Thoracic aorta (tissue), 2 donors: ENCODE measurements at places on chromosomes 1 and 21. TPM values are rescaled to one million over a fixed set of nuclear protein-coding genes. Genes with fewer than 3 reads are reported as not detected.

- DNase-seq = no peak
These were observed 62.5 kb downstream of the KIAA0040 start for GRCh38 chr1:175129997-175130648.

- DNase-seq = no peak
These were observed 207.3 kb downstream of the FOXD2 start for GRCh38 chr1:47645151-47645550.

GRCh38 chr1:234327577-234328164 lies 45.6 kb upstream of the COA6 start:
- no peak for DNase-seq

DNA sequence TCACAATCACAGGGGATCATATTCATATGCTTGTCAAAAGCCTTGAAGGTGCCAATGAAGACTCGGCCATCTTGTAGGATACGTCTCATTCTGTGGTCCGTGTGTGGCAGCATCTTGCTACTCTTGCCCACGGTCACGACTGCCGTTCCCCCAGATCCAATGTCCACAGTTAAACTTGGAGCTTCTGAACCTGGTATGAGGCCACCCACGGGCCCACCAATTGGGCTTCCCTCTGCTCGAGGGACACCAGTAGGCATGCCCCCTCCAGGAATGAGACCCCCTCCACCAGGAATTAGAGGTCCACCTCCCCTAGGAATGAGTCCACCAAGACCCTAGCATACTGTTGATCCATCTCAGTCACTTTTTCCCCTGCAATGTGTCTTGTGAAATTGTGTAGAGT lies 39.6 kb downstream of the MORN1 start:
- DNase-seq = no peak

DNA sequence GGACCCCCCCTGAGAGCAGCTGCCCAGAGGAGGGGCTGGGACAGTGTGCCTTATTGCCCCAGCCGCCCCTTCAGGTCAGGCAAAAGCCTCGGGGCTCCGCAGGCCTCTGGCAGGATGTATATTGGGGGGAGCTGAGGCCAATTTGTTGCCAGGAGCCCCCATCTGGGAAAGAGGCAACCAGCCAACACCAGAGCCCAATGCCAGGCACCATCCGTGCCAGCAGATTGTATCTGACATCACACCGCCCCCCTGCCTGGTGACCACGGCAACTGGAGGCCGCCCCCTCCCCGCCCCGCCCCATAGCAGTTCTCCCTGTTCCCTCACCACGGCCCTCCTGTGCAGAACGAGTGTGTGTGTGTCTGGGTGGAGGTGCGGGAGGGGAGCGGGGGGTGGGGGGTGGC lies 3.6 kb upstream of the PLEKHG5 start:
- no peak for DNase-seq

GRCh38 chr1:53860967-53861411 lies 22.9 kb upstream of the NDC1 start:
- no peak for DNase-seq

DNA sequence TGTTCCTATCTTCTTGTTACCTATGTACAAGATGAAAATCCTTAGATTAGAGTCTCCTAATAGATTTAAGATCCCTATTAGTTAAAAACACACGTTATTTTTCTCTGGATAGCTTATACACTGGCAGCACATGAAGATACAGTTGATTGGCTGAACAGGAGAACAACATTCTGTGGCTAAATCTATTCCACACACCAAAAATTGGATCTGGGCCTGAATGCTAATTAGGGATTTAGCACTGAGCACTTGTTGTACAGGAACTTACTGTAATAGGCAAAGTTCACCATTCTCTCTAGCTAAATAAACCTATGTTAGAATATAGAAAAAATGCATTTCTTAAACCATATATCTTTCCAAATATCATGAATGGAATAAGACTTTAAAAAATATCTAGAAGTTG lies 117.1 kb upstream of the PTGFR start:
- DNase-seq = no peak

DNA sequence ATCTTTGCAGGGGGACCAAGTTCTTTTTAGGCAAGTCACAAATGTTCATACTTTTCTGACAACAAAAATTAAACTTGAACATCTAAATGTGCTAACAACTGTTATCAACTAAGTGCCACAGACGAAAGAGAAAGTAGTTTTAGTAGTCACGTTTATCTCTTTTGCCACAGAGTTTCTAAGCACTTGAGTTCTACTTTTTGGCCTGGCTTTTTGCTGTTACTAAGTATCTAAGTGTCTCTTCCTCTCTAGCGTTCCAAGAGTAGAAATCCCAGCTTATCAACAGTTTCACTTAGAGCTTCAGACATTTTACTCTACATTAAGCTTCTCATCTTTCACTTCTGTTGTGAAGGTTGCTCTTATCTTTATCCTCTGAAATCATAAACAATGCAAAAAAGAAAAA lies 34.2 kb downstream of the GATAD2B start:
- no peak for DNase-seq

DNA sequence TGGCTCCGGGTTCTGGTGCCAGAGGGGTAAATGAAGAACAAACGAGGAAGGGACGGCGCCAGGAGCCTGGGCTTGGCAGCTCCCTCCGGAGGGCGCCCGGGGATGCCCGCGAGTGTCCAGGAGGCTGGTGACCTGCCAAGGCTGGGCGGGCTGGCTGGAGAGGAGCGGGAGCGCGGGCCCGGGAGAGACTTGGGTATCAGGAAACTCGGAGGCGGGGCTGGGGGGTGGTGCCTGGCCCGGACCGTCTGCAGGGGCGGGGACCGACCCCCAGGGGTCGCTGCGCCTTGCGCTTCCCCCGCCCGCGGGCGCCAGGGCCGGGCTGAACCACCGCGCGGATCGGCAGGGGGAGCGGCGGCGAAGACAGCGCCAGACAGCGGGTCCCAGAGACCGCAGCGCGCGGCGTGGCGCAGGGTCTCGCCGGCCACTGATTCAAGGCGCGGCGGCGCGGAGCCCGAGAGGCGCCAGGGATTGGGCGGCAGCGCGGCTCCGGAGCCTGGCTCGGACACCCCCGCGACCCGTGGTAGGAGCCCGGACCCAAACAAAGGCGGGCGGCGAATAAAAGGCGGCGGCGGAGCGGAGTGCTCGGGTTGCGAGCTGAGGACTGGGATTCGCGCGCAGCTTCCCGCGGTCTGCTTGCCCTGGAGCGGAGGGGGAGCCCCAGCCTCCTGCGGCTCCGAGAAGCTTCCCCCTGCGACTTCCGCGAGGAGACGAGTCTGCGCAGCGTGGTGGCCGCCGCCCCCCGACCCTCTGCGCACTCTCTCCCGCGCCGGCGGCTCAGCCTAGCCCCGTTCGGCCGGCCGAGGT lies at the start of gene DISP3:
TSS of gene DISP3 (plus strand) at position 585 of the 804 bp plus-strand sequence. CDS start 21,838 bp downstream, outside the sequence.
- no peak for DNase-seq

DNA sequence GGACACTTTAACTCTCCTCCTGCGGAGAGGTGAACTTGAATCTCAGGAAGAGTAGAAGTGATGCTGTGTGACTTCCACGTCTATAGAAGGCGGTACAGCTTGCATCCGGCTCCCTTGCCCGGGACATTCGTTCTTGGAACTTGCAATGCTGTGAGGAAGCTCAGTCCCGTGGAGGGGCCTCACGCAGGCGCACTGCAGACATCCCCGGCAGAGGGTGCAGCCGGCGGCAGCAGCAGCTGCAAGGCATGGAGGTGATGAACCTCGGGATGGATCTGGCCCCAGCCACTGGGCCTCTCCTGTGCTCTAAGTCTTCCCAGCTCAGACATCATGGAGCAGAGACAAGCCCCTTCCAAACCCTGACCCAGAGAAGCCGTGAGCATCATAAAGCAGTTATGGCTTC lies 61.8 kb upstream of the SOD1 start:
- DNase-seq = no peak

DNA sequence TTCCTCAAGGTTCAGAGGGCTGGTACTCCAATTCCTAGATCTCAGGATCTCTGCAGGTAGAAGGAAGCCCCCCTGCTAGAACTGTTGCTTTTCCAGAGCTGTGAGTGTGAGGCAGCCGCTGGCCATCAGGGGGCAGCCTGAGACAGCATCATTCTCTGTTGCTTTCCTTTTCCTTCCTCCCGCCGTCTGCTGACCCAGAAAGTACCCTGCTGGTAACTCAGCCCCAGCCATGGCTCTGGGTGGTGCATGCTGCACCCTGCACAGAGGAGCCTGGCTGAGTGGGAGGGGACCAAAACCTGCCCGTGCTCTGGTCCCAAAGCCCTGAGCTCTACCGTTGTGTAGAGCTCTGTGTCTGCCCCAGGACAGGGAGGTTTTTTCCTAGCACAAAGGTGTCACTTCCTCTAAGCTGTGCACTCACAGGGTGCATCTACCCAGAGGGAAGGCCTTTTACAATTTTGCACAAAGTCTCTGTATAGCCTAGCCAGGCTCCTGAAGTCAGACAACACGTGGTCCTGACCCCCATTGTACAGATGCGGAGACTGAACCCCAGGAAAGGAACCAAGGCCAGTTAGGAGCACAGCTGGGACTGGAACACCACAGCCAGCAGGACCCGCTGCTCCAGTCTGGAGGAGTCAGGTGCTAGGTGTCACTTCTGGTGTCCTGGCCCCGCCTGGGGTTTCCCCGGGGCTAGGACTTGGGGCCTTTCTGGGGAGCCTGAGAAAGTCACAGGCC lies 5.6 kb upstream of the FAM131C start:
- no peak for DNase-seq

DNA sequence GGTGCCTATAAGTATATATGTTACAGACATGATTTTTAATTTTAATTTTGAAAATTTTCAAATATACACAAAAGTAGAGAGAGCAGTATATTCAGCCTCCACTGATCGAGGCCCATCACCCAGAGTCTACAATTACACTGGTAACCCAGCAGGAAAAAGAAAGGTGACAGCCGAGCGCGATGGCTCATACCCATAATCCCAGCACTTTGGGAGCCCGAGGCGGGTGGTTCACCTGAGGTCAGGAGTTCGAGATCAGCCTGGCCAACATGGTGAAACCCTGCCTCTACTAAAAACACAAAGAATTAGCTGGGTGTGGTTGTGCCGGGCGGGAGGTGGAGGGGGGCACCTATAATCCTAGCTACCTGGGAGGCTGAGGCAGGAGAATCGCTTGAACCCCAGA lies 1.4 kb downstream of the YBEY start:
- no peak for DNase-seq

DNA sequence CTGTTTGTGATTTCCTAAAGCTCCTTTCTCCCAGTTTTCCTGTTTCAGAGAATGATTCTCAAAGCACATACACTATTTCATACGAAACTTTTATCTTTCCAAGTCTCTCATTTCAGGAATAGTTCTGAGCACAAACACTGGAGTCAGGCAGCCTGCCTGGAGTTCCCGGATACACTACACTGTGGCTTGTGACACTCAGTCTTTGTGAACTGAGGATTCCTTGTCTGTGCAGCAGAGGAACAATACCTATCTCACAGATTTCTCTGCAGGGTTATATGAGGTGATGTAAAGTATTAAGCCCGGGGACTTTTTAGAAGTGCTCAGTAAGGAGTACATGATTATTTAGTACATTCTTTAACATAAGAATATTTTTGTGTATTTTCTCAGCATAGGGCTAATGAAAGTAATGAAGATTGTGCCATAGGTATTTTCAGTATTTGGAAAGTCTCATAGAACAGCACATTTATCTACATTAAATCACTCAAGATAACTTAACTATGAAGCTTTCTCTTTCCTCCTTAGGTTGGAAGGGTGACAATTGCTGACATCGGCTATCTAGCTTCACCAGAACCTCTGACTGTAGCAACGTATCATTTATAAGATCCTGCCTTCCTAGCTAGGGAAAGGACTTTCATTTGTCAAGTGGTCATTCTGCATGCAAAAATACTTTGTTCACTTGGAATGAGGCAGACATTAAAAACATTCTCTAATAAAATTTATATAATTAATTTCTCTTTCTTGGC lies 12.9 kb downstream of the GBP2 start:
- no peak for DNase-seq

DNA sequence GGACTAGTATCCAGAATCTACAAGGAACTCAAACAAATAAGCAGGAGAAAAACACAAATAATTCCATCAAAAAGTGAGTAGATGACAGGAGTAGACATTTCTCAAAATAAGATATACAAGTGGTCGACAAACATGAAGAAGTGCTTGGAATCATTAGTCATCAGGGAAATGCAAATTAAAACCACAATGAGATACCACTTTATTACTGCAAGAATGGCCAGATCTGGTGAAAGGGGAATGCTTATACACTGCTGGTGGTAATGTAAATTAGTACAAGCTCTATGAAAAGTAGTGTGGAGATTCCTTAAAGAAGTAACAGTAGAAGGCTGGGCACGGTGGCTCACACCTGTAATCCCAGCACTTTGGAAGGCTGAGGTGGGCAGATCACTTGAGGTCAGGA lies 73.8 kb downstream of the POU2F1 start:
- DNase-seq = no peak

Gene SPRR1A
- not detected for total RNA-seq

Gene MROH7
- total RNA-seq = 15.9 TPM

Gene GNAT2
- total RNA-seq = not detected
